ENCODE measurements at places on chromosomes 4 and X.

DNA sequence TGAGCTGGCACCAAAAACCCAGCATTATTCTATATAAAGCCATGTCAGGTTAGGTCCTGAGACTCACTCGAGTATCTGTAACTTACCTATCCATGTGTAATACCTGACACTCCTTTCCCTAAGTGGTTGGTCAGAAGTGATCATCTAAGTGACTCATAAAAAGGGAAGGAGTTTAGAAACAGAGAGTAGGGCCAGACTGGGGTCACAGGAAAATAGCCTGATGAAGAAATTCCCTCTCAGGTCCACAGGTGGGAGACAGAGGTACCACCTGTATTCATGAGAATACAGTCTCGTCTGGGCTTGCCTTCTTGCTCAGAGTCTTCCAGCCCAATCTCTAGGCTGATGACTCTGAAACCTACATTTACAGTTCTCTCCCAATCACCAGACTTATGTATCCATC, 161.8 kb upstream of the MAP3K15 start:
- no peak for DNase-seq

DNA sequence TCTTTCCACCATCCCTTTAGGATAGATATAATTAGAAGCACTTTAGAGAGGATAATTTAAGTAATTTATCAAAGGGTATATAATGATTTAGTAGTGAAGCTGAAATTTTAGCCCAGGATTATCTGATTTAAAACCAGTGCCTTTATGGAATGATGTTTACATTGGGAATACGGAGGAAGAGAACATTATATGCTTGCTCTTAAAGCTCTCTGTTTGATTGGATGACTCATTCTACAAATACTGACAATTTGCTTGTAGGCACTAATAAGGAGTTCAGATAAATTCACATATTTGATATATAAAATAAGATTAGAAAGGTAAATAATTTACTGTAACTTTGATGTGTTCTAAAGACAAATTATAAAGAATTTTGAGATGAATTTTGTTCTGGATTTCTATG, 84.7 kb downstream of the SH3BGRL start:
- DNase-seq, result no peak

DNA sequence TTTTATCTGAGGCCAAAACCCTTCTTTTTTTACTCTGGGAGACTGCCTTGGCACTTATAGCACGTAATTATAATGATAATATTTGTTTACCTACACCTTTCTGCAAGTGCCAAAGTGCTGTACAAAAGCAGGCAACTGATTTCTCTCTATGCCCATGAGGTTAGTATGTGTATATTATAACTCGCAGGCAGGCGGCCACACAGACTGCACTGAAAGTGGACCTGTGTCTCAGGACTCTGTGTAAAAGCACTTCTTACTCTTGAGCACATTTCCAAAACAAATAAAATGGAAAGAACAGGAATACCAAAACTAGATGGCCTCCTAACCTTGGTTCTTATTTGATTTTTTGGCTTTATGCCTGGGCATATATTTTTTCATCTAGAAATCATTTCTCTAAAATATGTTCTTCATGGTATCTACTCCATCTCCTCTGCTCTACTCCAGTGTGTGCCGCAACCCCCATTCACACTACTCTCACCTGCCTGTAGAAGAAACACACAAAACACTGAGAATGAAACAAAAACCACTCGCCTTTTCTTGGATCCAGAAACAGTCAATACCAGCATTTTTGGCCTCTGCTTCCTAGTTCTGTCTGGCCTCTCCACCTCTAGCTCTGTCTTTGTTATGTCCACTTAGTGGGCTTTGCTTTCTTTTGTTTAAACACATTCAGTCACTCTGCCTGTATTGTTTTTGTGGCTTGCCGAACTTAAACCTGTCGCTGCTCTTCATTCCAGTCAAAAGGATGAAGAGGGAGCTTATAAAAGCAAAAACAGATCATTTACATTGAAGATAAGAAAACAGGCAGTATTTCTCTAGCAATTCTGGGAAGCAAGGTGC, 934.5 kb upstream of the TENM3 start:
- DNase-seq, result no peak

DNA sequence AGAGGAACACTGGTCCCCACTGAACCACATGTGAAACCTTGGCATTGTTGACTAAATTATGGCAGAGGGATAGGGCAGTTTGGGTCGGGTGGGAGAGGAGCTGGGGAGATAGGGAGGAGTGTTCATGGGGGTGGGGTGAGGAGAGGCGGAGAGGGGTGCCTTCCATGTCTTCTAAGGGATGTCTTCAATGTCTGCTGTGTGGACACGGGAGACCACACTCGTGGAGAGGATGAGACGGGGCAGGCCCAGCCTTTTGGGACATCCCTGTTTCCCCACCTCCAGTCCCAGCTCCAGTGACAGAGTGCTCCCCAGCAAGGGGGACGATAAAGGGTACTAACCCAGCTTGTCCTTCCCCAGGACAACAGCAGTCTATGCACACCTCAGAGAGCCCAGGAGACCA, 146.4 kb upstream of the MAMLD1 start:
- DNase-seq, result no peak

GRCh38 chrX:153019166-153019565, 25.2 kb upstream of the PNMA5 start:
- DNase-seq, result no peak

DNA sequence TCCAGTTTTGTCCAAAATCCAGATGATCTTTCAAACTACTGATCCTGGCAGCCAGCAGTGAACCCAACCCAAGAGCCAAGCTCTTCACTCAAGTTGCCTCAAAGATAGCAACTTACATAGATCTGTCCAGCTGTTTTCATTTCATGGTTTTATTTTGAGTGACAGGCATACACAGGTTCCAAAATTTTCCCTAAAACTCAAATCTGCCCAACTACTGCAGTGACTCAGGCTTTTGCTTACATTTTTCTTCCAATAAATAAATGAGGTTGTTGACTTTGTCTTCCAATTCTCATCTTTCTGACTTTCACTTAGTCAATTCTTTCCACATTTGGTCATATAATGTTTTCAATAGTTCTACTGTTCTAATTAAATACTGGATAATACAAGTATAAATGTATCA, 158.8 kb downstream of the TECRL start:
- no peak for DNase-seq

DNA sequence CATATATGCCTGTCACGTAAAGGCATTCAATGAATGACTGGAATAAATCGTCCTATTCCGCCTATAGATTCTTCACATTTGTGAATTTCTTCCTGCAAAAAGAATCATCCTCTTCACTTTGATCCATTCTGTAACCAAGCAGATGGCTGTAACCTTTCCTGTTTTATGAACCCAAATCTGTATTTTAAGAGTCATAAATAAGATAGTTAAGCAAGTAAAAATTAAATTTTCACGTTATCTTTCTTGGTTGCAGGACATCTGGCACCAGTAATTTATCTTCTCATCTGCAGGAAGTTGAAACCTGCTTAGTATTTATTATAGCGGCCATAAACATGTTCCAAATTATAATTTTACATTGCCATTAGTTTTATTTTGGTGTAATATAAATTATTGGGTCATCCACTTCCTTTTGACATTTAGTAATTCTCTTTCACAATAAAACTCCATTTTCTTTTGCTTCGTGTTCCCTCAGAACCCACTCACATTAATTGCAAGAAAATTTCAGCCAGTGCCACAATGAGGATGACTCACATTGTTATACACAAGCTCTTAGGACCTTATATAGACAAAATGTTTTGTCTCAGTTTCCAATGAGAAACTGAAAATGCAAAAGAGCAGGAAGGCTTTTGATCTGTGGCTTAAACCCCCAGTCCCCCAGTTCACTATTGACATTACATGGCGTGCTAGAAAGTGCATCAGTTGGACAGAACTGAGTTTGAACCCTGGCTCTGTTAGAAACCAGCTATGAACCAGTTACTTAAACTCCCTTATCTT, 51.1 kb downstream of the TMEM156 start:
- no peak for DNase-seq

- DNase-seq, result no peak
Measured at GRCh38 chr4:12203945-12204344, 775.3 kb upstream of the HS3ST1 start.

GRCh38 chr4:31349907-31350306, 629.7 kb downstream of the PCDH7 start:
- no peak for DNase-seq

GRCh38 chr4:147362938-147363337, 118.0 kb upstream of the EDNRA start:
- no peak for DNase-seq

- DNase-seq, result no peak
Measured at GRCh38 chr4:52684896-52685295, 25.8 kb upstream of the USP46 start.

DNA sequence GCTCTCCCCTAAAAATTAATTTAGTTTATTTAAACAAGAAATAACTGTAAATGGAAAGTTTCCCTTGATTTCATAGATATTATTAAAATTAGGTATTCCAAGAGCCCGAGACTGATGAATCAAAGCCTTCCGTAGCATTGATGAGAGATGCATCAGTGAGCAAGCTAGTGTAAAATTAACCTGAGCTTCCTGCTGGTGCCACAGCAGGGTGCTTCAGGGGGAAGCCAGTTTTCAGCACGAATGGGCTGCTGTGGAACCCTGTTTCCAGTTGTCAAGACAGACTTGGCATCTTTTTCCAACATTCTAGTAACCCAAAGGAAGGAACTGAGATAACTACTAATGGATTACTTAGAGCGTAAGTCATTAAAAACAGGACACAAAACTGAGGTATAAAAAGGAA, 221.7 kb downstream of the RBMX2 start:
- DNase-seq, result no peak

GRCh38 chr4:9962611-9963314, 58.5 kb downstream of the SLC2A9 start:
- DNase-seq, result no peak

- no peak for DNase-seq
Measured at GRCh38 chrX:9416562-9417348, 48.1 kb upstream of the TBL1X start.

DNA sequence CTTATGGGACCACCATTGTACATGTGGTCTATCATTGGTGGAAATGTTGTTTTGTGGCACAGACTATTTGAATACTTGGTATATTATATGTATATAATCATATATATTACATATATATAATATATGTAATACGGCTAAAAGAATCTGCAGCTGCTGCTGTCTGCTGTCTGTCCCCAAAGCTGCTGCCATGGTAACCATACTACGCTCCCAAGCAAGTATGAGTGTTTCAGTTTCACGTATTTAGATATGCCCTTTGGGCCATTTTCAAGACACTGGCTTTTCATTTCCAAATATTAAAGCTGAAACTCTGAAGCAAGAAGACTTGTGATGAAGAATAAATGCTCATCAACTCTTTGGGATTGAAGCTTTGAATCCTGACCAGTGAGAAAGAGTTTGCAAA, 42.0 kb upstream of the ARSJ start:
- DNase-seq, result no peak

- no peak for DNase-seq
Measured at GRCh38 chr4:1830642-1831228, 25.2 kb downstream of the LETM1 start.

DNA sequence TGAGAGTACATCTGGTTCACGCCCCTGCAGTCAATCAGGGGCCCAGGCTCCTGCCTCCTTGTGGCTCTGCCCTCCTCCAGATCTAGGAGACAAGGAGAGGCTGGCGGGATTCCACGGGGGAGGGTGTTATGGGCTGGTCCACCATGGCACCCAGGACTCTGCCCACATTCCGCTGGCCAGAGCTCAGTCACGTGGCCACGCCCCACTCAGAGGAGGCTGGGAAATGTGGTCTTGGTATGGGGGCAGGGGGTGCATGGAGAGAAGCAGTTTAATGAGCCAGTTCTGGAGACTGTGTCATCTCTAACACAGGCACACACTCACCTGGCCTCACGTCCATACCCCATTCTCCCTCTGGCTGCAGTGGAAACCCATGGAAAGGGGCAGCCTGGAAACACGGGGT, 31.5 kb upstream of the PSAPL1 start:
- DNase-seq, result no peak

DNA sequence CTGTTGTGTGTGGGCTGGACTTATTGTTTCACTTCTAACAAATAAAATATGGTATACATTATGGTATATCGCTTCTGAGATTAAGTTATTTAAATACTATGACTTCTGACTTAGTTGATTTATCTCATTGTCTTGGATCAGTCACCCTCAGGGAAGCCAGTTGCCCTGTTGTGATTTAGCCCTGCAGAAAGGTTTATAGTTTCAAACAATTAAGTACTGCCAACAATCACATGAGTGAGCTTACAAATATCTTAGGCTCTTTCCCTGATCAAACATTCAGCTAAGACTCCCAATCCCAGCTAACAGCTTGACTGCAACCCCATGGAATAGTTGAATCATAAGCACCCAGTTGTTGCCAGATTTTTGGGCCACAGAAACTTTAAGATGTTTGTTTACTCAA, 85.4 kb downstream of the MAGEC1 start:
- no peak for DNase-seq

DNA sequence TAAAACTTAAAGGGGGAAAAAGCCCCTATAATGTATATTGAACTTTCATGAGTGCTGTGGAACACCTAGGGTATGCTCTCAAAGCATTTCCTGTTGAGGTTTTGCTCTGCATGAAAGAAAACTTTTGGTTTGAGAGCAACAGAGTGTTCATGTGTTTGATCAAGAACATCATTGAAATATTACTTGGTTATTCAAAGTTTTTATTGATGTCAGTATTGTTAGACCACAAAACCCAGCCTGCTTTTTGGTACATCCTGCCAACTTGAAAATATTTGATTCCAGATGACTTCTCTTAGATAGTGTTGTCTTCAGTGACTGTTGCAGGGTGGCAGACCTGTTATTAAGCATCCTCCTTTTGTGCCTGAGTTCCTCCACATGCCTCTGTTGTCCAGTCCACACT, 68.0 kb downstream of the N4BP2 start:
- no peak for DNase-seq

GRCh38 chrX:129755779-129756650, 17.2 kb downstream of the XPNPEP2 start:
- DNase-seq, result peak; percentile 27

DNA sequence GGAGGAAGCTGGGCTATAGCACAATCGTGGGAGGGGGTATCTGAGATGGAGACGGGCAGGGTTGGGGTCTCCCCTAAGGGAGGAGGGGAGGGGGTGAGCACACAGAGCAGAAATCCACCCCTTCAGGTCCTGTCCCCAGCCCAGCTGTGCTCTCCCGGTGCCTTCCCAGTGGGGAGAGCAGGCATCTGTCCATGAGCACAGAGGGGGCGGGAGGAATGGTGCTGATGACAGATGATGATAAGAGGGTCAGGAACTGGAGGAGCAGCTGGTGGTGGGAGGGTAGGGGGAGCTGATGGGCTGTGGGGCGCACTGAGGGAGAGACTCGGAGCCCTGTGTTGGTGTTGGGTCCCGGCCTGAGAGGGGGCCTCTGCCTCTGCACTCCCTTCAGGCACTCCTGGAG, 8.6 kb downstream of the ATP2B3 start:
- DNase-seq, result no peak

GRCh38 chrX:3346501-3347259, at the start of gene MXRA5:
MXRA5 (minus strand) TSS chrX:3346652; CDS start chrX:3343833, 2,819 bp downstream.
- no peak for DNase-seq

GRCh38 chr4:20889901-20890300, 189.6 kb downstream of the PACRGL start:
- no peak for DNase-seq

GRCh38 chr4:160247091-160247656, 1144.3 kb downstream of the RAPGEF2 start:
- no peak for DNase-seq

GRCh38 chr4:2843941-2844584, 419 bp downstream of the ADD1 start:
- no peak for DNase-seq

- no peak for DNase-seq
Measured at GRCh38 chr4:15106399-15106798, 104.1 kb downstream of the CPEB2 start.

- no peak for DNase-seq
Measured at GRCh38 chr4:35347276-35347675, 897.0 kb downstream of the ARAP2 start.
